ENCODE measurements at places on chromosomes 12 and 14.

DNA sequence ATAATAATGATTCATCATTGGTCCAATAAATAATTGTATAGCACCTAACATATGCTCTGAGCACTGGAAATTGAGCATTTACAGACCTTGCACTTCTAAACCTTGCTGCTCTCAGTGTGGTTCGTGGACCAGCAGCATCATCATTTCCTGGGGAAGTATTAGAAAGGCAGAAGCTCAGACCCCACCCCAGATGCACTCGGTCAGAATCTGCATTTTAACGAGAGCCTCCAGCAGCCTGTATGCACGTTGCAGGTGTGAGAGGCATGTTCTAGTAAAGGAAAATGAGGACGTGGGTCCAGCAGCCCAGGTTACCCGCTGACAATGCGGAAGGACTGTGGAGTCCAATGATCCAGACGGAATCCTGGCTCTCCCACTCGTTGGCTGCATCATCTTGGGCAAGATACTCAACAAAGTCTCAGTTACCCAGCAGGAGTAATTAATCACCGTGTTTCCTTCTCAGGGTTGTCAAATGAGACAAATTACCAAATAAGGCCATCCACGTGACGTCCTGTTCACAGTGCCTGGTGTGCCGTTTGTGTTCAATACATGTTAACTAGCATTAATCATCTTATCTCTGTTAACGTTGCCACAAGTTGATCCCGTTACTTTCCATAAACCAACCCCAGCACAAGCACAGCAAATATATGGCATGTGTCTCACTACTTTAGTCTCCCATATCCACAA, 49.2 kb upstream of the CCND2 start:
- DNase-seq = no peak

DNA sequence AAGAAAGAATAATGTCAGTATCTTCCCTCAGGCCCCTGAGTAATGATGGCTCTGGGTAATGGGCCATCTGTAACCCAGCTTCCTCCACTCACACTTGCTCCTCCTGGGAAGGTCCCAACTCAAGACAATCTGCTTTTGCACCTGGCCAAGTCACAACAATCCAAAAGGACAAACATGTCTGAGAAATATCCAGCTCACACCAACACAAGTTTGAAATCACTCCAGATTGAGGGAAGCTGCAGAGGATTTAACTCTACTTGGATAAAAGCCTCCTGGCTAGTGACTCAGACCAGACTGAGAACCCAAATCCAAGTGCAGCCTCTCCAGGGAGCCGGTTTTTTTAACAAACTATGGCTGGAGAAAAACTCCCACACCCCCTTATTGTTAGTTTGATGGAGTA, 34.2 kb downstream of the RTRAF start:
- no peak for DNase-seq

- DNase-seq = no peak
Measured at GRCh38 chr14:102949062-102949800, 26.8 kb downstream of the AMN start.

- DNase-seq = no peak
Measured at GRCh38 chr14:75370416-75371205, 57.2 kb upstream of the JDP2 start.

Measured in stimulated activated CD4-positive, alpha-beta T cell treated with anti-CD3 and anti-CD28 coated beads, TNF-alpha, amount 100 ng/mL, for 24 hours (primary cell).